Ascending aorta (tissue), 2 donors: ENCODE measurements at places on chromosomes 2 and 18.

- no peak overlapping the region for H3K27ac ChIP-seq
- no peaks in the 10 kb centered on the region for H3K27me3 ChIP-seq
- no peak for DNase-seq
- no peaks in the 10 kb centered on the region for H3K36me3 ChIP-seq
Measured at GRCh38 chr2:73588177-73588576, 54.0 kb downstream of the NAT8 start.

DNA sequence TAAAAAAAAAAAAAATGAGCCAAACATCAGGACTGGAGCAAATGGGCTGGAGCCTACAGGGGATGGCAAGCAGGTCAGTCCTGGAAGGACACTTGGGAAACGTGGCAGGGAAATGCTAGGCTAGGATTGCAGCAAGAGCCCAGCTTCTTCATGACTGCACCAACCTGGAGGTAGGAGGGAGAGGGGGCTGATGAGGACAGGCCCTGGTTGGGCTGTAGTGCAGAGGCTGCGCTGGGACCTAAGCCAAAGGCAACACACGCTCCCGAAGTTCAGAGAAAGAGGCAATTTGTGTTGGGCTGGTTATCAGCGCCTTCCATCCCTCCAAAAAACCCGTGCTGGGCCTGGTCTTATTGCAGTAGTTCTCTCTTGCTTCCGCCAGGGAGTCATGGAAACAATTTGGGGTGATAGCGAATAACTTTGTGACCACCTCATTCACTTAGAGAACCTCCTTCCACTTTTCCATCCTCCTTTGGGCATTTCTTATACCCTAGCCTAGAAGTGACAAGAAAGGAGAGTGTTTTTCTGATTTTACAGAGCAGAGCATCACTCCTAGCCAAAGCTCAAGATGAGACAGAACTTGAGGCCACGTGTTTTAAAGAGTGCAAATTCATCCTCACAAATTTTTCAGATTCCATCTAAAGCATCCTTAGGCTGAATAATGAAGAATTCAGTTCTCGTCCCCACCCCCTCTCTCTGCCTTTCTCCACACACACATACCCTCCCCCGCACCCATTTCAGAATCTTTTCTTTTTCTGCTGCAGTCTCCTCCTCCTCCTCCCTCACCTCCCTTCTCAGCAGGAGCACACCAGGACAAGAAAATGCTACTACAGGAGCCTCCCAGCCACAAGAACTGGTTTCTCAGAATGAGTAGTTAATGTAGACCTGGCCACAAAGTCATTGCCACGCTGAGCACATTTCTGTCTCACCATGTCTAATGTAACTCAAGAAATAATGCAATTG, 82.5 kb upstream of the STPG4 start:
- H3K4me3 ChIP-seq = no peak overlapping the region
- H3K27me3 ChIP-seq = no peaks in the 10 kb centered on the region
- peak overlapping the region; percentile 43 for H3K27ac ChIP-seq
- no peak for DNase-seq
- no peaks in the 10 kb centered on the region for H3K36me3 ChIP-seq

- H3K27me3 ChIP-seq = no peaks in the 10 kb centered on the region
- H3K27ac ChIP-seq = no peak overlapping the region
- H3K36me3 ChIP-seq = no peaks in the 10 kb centered on the region
- peaks cover 13% of the 10 kb centered on the region for H3K4me1 ChIP-seq
- DNase-seq = no peak
- H3K4me3 ChIP-seq = no peak overlapping the region
Measured at GRCh38 chr2:98907966-98908905, 27.8 kb downstream of the CRACDL start.

- H3K27me3 ChIP-seq = no peaks in the 10 kb centered on the region
- DNase-seq = no peak
- H3K4me3 ChIP-seq = no peak overlapping the region
Measured at GRCh38 chr2:68860111-68860510, 11.1 kb downstream of the BMP10 start.

DNA sequence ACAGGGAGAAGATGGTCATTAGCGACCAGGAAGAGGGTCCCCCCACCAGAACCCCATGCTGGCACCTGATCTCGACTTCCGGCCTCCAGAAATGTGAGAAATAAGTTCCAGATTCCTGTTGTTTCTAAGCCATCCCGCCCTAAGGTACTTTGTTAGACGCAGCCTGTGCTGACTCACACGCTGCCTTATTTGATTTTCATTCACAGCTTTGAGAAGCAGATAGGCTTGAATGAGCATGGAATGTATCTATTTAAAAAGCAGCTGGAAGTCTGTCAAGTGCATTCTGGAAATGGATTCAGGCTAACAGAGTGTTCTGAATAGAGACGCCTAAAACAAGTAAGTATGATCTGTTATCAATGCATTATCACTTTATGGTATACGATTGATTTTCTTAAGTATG, 8.3 kb upstream of the IL1R2 start:
- no peak for DNase-seq
- H3K27me3 ChIP-seq = no peaks in the 10 kb centered on the region
- H3K4me1 ChIP-seq = no peaks in the 10 kb centered on the region
- H3K27ac ChIP-seq = no peak overlapping the region
